ENCODE measurements at places on chromosomes 16 and 17.

DNA sequence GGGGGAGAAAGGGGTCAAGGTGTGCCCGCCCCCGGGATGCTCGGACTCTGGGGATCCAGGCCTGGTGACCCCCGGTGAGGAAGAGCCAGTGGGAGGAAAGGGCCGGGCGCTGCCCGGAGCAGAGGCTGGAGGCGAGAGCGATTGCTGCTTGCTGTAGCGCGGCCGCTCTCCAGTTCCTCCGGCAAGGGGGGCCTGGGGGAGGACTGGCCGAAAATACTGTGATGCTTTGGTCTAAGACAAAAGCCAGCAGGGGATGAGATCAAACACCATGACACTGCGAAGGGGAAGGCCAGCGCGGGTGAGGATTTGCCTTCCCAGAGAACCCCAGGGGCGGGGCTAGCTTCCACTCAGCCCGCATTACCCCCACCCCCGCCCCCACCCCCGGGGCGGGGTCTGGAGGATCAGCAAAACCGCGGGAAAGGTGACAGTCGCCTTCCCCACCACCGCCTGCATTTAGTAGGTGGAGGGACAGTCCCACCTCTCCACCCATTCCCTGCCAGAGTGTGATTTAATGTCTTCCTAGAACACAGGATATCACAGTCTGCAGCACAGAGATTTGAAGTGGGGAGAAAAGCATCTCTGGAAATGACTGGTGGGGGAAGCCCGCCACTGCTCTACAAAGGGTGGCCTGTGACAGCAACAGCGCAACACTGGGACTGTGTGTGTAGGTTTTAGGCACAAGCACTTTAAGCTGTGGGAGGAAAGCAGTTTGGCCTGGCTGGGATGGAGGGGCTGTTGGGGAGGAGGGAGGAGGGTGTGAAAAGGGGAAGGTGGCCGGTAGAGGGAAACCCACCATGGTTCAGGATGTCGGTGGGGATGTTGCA, 25.7 kb downstream of the MRC2 start:
- peak; percentile 97 for DNase-seq

DNA sequence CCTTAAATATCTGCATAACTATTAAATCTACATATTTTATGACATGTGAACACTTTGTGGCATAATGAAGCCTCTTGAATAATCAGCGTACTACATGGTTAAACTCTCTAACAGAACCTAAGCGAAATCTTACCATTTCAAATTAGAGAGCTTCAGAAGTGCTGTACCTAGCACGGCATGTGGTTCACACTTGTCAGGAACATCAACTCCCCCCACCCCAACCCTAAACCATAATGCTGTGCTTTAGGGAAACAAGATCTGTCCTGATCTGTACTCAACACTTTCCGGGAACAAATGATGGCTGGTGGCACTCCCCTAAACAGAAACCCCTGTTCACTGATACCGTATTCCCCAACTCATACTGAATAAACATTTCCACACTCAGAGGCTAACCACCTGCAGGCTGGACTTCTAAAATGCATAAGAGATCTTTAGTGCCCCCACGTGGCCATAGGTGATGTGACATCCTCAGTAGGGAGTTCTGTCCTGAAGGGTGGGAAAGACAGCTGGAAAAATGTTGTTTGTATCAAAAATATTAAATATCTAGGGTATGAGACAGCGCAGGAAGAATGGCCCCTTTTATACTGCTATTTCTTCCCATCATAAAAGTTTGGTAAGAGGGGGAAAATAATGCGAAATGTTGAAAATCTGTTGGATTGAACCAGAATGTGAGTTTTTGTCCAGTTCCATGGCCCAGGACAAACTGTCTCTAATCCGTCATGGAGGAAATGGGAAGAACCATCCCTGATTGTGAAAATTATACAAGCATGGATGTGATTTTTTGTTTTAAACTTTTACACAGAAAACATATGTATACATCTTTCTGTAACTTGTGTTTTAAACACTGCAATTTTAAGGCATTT, 88.6 kb downstream of the USP31 start:
- peak; percentile 66 for DNase-seq

DNA sequence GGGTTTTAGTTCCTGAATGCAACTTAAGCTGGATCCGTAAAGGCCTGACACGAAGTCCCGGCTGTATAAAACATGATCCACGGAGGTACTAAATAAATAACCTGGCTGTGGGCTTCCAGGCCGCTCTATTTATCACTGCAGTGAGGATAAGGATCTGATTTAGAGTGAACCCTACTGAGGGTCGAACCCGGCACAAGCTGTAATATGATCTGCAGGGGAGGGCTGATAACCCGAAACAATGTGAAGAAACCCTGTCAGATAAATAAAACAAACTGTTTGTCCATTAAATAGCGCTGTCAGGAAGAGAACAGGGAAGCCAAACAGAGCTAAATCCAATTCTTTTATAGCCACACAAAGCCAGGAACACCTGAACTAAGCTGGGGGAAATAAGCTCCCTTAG, 375.6 kb upstream of the SALL1 start:
- DNase-seq: no peak

DNA sequence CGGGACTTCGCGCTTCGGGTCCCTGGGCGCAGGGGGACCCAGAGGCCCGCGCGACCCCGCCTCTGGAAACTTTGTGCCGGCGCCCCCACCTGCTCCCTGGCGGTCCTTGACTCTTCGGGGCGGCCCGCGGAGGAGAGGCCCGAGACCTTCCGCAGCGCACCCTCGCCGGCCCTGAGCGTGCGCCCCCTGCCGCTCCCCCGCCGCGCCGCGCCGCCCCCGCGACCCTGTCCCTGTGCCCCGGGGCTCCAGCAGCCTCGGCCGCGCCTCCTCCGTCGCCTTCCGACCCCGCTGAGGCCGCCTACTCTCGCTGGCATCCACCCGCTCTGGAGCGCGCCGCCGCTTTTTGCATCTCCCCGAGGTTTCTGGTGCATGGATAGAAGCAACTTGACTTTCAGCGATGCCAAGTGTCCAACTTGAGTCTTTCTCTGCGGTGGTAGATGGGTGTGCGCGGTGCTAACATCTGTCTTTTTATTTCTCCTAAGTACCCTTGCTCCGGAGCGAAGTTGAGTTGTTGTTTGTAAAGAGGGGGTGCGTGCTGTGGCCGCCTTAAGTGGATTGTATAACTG, 414 bp downstream of the DUSP14 start:
- peak; percentile 79 for DNase-seq

DNA sequence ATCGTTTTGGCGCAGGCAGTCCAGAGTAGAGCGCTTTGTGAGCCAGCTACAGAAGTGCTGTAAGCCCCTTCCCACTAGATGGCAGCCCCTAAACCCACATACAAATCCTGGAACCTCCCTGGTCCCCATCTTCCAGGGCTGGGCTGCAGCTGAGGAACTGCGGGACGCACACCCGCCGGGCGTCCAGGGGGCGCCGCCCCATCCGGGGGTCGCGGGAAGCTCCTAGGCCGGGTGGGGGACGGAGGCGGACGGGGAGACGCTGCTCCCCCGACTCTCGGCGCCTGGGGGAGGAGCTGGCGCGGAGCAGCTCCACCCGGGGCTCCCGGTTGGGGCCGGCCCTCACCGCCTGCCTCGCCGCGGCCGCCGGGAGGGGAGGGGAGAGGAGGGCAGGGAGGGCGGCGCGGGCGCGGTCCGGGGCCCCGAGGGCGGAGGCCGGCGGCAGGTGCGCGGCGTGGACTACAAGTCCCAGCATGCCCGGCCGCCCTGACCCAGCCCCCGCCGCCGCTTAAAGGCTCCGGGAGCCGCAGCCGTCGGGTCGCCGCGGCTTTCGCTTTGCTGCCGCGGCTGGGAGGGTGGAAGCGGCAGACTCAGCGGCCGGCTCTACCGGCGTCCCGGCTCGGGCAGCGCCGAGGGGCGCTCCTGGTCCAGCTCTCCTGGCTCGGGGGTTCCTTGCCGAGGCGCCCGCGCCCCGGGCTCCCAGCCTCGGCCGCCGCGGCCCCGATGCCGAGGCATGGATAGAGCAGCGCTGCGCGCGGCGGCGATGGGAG, at the start of gene KSR1:
TSS of gene KSR1 (plus strand) at position 535 of the 767 bp plus-strand sequence. CDS start at position 731, 196 bp downstream.
- peak; percentile 85 for DNase-seq

DNA sequence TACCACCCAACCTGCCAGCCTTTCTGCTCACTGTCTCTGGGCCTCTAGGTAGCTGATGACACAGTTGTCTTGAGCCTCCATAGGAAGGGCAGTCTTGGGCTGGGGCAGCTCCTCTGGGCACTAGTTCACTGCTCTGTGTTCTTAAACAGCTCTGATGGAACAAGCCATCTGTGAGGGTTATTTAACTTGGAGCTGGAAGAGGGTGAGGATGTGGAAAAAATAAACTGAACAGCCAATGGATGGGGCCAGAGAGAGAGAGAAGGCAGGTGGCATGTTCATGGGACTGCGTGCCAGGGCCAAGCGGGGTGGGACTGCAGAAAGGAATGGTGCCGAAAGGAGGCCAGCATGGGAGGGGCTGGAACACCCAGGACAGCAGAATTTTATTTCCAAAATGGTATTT, 52.6 kb downstream of the HIC1 start:
- DNase-seq: no peak

DNA sequence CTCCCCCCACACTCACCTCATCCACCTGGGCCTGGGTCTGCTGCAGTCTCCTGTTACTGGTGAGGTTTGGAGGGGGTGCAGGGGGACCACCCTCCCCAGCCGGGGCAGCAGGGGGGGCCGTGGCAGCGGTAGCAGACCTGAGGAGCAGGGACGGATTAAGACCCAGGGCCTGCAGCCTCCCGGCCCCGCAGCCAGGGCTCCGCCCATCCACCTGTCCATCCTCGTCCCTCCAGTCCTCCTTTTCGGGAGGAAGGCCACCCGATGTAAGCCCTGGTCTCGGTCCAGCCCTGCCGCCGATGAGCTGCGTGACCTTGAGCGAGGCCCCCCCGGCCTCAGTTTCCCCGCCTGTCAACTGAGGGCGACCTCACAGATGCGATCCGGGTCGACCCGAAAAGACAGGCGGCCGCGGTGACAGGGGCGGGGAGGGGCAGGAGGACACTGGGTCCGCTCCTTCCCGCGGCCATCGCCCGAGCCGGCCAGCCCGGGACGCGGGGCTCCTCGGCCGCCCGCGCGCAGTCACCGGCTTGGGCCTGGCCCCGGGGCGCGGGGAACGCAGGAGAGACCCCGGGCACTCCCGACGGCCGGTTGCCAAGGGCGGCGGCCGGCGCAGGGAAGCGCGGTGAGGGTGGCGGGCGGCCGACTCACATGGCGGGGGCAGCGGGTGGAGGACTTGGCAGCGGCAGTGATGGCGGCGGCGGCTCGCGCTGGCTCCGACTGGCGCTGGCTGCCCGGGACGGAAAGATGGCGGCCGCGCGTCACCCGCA, at the start of gene VAMP2:
TSS of gene VAMP2 (minus strand) at position 716 of the 764 bp plus-strand sequence. CDS start at position 647, 69 bp downstream.
- peak; percentile 77 for DNase-seq

DNA sequence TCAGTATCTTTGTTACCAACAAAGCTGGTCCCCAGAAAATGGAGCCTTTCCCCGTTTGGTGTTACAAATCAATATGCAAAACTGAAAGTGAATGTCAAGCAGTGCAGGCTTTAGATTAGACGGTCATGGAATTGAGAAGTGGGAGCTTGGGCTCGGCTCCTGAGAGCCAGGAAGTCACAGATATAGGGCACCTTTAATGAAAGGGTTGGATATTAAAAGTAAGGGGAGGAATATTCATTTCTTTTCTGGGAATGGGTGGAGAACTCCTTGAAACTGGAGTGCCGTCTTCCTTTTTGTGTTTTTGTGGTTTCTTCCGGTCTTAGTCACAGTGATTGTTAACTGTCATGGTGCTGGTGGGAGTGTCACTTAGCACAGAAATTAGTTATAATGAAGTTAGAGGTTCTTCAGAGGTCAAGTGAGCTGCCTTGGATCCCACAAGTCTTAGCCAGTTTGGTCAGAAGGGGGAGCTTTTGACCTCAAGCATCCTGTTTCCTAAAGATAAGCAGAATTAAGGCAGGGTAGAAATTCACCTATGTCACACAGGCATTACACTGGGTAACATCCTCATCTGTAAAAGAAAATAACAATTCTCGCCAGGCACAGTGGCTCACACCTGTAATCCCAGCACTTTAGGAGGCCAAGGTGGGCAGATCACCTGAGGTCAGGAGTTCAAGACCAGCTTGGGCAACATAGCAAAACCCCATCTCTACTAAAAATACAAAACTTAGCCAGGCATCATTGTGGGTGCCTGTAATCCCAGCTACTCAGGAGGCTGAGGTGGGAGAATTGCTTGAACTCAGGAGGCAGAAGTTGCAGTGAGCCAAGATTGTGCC, 9.6 kb upstream of the EIF1 start:
- DNase-seq: peak; percentile 49

DNA sequence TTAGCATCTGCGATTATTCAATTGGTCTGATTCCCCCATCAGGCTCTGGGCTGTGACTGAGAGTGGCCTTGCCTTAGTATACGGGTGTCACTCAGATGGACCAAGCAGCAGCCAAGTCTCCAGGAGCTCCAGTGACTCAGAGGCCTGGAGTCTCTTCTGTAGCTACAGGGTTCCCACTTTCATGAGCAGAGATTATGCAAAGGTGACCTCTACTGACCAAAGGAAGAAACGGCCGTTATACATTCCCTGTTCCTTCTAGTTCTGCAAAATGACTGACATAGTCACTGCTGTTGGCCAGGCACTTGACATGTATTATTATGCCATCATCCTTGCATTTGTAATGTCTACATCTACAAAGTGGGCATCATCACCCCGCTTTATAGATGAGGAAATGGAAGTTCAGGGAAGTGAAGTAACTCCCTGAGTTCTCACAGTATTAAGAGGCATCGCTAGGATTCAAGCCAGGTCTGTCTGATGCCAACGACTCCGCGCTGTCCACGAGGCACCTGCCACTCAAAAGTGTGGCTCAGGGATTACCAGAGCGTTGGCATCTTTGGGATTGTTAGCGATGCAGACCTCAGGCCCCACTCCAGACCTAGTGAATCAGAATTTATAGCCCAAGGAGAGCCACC, 23.3 kb downstream of the SLC38A7 start:
- DNase-seq: no peak

DNA sequence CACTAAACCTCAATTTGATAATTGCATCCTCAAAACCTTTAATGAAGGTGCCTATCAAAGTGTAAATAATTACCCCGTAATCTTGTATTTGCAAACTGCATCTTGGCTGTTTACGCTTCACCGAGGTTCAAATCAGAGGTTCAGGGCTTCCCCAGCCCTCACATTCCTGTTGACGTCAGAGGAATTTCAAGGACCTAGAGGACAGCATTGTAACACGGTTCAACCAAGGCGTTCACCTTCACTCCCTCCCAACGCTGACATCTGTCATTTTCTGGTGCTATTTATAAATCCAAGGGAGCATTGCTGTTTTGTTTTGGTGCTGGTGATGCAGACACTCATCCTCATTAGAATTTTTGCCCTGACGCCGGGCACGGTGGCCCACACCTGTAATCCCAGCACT, 691.6 kb upstream of the RBFOX1 start:
- no peak for DNase-seq

- DNase-seq: no peak
Observed at GRCh38 chr16:11482946-11483748, 103.6 kb downstream of the LITAF start.

GRCh38 chr16:2777903-2778629, 986 bp upstream of the ELOB start:
- peak; percentile 36 for DNase-seq

- DNase-seq: no peak
Observed at GRCh38 chr16:3520841-3521240, 20.0 kb downstream of the CLUAP1 start.

- no peak for DNase-seq
Observed at GRCh38 chr16:346587-346986, 5.9 kb downstream of the AXIN1 start.
